CD4-positive, alpha-beta memory T cell (primary cell): ENCODE measurements at places on chromosomes 7 and 10. TPM values are rescaled to one million over a fixed set of nuclear protein-coding genes. Genes with fewer than 3 reads are reported as not detected.

GRCh38 chr10:29240986-29241660 is 47.7 kb upstream of the LYZL1 start:
- no peak for DNase-seq

DNA sequence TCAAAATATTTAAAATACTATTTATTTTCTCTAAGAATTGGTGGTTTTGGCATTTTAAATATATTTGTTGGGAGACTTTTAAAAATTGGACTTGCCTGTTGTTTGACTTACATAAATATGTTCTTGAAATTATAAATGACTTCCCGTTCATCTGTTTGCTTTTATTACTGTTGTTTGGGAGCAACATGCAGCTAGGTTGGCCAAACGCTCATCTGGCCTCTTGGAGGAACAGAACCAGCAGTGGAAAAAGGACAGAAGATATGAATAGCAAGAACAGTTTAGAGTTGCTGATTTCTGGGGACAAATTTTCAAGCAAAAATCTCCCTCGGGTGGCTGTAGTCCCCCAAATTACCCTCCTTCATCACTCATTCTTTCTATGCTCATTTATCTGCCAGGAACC is 41.6 kb downstream of the PLXDC2 start:
- no peak for DNase-seq

DNA sequence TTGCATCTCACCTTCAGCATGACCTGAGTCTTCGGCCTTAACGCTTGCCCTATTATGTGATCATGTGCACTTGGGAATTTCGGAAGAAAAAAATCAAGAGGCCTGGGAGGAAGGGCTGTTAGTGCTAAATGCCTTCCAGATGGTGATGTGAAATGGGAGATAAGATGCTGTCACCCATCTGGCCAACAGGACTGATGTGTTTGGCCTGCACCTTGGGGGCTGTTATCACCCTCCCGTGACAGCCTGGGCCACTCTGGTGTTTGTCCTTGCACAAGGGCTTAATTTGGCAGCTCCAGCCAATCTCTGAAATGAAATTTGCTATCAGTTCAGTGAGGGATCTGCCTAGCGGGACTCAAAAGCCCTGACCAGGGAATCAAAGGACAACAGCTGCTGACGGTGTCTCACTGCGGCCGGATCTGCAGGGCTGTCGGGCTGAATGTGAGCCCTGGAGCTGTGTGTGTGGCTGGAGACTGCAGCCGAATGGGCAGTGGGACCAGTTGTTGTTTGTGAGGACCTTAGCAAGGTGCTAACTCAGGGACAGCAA is 131.4 kb upstream of the BTBD16 start:
- DNase-seq = no peak

GRCh38 chr7:1318051-1318450 is 85.4 kb downstream of the UNCX start:
- DNase-seq = no peak

DNA sequence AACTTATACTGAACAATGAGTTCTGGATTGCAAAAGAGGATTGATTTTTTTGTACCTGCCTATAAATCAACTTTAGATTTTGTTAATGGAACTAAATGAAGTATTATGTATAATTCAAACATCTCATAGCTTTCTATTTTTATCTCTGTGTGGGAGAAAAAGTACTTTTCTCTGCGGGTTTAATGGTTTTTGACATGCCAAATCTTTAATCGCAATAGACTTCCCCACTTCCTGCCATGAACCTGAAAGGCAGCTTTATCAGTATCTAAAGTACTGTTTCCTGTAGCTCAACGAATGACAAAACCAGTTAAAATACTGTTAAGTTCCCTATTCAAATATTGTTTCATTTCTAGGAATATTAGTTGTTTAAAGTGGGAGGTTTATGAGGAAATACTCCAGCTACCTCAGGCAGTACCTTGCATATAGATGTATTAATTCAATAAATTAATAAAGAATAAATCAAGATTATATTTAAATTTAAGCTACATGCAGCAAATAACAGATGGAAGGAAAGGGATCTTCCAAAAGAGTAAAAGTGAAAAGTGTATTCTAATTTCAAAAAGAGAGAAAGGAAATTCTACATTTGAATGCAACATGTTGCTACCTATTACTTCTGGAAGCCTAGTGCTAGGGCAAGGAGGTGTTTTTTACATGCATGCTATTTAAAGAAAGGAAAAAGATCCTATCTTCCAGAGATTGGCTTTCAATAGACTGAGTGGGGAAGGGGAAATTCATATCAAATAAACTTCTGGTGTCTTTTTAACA is 75.9 kb downstream of the SVOPL start:
- DNase-seq = no peak

Gene ZNF365
- 4.9 TPM for total RNA-seq

Gene AKR1D1
- not detected for total RNA-seq

Gene ATG9B
- 29.3 TPM for total RNA-seq
